ENCODE measurements at places on chromosomes 4 and X. TPM values are rescaled to one million over a fixed set of nuclear protein-coding genes. Genes with fewer than 3 reads are reported as not detected.

- peak; percentile 32 for DNase-seq
Measured at GRCh38 chr4:5956285-5957021, 61.8 kb downstream of the C4orf50 start.

- DNase-seq: no peak
Measured at GRCh38 chrX:119549327-119550016, 15.7 kb downstream of the STEEP1 start.

DNA sequence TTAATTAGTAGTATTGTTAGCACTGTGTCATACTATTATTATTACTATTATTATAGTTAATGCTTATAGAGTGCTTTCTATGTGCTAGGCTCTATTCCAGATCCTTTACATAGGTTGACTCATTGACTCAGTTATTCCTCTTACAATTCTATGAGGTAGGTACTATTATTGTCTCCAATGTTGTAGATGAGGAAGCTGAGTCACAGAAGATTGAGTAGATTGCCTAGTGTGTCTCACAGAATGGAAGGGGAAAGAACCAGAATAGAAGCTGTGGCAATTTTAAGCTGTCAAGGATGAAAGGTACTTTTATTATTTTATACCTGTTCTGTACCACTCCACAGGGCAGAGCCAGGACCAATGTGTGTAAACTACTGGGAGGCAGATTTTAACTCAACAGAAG, 1.9 kb upstream of the TCEAL1 start:
- no peak for DNase-seq

- no peak for DNase-seq
Measured at GRCh38 chr4:148044912-148045352, 313.0 kb downstream of the ARHGAP10 start.

DNA sequence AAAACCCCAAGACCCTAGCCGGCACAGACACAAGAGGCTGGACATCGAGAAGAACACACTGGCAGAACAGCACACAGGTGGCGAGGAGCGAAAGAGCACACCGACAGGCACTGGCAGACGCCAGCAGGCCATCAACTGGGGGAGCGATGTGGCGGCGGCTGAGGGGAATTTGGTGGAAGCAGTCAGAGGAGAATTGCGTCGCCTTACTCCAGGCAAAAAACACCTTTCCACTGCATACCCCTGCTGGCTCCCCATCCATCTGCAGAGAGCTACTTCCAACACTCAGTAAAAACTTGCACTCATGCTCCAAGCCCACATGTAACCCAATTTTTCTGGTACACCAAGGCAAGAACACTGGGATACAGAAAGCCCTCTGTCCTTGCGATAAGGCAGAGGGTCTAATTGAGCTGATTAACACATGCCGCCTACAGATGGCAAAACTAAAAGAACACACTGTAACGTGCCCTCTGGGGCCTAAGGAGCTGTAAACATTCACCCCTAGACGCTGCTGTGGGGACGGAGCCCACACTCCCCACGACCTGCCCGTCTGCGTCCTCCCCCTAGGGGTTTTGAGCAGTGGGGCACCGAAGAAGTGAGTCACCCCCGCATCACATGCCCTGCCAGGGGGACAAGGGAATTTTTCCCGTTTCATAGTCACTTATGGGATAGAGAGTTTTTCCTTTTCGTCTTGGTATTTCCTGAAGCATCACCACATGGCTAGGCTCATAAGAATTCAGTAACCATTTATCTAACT, 262.3 kb downstream of the KCTD8 start:
- DNase-seq: no peak

- no peak for DNase-seq
Measured at GRCh38 chr4:2804973-2805501, 12.2 kb downstream of the SH3BP2 start.

PPARGC1A gene
- 7.6 TPM for polyA plus RNA-seq

DNA sequence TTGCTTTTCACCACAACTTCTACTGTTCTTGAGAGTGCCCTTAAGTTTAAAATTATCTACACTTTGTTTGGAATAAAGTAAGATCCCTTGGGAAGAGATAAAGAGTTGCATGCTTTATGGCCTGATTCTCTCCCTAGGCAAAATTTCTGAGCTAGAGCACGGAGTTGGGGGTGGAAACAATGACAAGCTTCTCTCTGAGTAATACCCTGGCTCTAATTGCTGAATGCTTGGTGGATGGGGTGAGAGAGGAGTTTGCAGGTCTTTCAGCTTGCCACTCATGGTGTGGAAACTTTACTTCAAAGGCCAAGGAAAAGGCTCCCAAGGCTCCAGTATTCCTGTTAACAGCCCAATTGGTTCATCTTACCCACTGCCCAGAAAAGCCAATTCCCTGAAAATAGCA, 26.1 kb upstream of the PRDM8 start:
- peak; percentile 24 for DNase-seq

GRCh38 chr4:128161138-128161537, 100.0 kb downstream of the LARP1B start:
- no peak for DNase-seq

DNA sequence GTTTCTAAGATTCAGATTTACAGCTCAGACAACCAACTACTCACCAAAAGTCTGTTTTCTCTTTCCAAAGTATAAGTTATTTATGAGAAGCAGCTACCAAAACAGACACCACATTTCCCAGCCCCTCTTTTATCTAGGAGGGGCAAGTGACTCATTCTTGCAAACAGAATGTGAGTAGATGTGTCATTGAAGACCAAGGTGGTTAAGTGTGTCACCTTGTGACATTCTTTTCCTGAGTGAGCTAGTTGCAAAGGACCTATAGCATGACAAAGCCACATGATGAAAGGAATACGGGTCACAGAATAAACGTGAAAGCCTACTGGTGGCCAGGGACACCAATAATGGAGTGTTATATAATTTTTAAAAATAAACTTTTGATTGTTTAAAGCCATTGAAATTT, 50.0 kb downstream of the SLC7A11 start:
- DNase-seq: no peak

DUX4 gene
- not detected for polyA plus RNA-seq

SOWAHD gene
- polyA plus RNA-seq: 0.41 TPM

DNA sequence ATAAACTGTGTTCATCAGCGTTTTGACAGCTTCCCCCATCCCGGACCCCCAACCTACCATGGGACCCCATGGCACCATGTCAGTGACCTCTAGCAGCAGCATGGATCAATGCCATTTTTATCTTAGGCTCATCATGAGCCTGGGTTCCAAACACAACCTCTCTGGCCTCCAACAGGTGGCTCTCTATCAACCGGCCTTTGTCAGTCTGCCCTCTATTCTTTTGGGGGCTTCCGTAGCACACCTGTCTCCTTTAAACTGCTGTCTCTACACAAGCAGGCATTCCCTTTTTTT, 721 bp upstream of the TMEM150C start:
- DNase-seq: no peak

GPC3 gene
- polyA plus RNA-seq: 408 TPM

STATH gene
- not detected for polyA plus RNA-seq

GRCh38 chrX:45164021-45164621, 36.6 kb downstream of the DIPK2B start:
- peak; percentile 16 for DNase-seq

CDKL5 gene
- polyA plus RNA-seq: 7.4 TPM

STOX2 gene
- 3.8 TPM for polyA plus RNA-seq

HTRA3 gene
- polyA plus RNA-seq: 45.2 TPM

DNA sequence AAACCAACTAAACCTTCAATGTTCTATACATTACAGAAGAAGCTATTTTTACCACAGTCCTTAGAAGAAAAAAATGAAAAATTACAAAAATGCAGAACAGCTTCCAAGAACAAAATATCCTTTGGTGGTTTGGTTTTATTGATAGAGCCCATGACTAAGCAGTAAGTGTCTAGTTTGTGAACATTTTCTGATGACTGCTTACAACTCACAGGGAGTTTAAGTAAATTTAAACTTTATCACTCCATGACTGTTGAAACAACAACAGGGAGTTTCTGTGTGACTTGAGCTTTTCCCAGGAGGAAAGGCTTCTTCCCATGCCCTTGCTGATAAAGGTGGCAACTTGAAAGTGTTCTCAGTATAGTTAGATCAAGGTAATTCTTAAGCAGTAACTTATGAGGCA, 2.9 kb downstream of the PF4 start:
- DNase-seq: no peak

DNA sequence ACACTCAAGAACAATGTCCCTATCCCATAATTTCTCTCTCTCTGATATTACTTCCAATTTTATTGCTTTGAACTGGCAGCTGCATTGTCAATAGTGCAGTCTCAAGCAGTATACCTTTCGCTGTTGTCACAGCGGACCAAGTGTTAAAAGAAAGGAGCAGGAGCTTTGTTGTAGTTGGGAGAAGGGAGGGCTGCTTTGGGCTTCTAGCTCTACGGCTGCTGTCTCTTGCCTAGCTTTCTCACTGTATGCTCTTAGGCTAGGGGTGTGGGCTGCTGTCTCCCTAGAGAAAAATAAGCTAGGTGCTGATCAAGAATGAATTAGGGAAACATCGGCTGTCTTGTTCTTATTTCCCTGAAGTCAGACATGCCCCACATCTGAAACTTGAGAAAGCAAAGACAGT, 52.5 kb downstream of the TRPC5OS start:
- no peak for DNase-seq

GRCh38 chr4:21363701-21364100, 584.9 kb downstream of the KCNIP4 start:
- DNase-seq: no peak

DOK7 gene
- polyA plus RNA-seq: 20.4 TPM
